ENCODE measurements at places on chromosomes 13 and 19.

DNA sequence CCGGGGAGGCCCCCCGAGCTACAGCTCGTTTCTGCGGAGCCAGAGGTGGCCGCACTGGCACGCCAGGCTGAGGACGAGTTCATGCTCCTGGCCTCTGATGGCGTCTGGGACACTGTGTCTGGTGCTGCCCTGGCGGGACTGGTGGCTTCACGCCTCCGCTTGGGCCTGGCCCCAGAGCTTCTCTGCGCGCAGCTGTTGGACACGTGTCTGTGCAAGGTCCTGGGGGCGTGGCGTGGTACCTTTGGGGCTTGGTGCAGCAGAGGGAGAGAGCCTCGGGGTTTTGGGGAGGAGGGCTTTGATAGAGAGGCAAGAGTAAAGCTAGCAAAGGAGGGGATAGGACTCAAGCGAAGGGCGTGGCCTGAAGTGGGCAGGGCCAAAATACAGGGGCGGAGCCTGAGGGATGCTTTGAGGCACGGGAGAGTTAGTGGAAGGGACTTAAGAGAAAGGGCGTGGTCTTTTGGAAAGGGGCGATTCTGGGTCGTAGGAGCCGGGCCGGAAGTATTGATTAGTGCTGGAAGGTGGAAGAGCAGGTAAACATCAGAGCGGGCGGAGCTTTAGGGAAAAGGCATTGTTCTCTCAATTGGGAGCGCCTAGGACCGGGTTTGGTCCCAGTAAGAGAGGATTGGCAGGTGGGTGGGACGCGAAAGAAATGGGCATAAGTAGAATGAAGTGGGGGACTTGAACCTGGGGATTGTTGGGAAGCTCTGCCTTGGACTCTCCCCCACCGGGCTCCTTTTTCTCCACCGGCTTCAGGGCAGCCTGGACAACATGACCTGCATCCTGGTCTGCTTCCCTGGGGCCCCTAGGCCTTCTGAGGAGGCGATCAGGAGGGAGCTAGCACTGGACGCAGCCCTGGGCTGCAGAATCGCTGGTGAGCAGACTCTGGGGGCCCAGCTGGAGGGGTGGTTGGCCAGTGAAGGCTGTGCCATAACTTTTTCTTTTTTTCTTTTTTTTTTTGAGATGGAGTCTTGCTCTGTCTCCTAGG lies 1.2 kb downstream of the PPM1N start:
- DNase-seq = no peak

DNA sequence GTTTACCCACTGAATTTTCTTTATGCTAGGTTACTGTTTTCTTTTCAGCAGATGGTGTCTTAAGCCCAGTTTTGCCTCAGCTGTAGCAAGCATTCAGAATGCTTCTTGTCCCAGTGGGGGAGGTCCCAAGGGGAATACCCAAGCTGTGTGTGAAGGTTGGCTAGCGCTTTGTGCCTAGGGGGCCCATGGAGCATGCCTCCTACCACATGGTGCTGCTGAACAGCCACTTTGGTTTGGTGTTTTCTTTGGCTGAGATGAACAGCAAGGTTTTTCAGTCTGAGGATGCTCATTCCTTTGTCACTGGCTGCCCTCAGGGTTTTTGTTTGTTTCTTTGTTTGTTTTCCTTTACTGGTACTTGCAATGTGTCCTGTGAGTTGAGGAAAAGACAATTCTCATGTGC lies 99.0 kb downstream of the PCDH20 start:
- DNase-seq = no peak

- no peak for DNase-seq
These were observed 10.2 kb downstream of the KRI1 start for GRCh38 chr19:10555610-10555973.

GRCh38 chr19:728011-728410 lies 19.3 kb downstream of the PALM start:
- no peak for DNase-seq

GRCh38 chr19:47778954-47779351 lies 450 bp downstream of the SELENOW start:
- DNase-seq = no peak

DNA sequence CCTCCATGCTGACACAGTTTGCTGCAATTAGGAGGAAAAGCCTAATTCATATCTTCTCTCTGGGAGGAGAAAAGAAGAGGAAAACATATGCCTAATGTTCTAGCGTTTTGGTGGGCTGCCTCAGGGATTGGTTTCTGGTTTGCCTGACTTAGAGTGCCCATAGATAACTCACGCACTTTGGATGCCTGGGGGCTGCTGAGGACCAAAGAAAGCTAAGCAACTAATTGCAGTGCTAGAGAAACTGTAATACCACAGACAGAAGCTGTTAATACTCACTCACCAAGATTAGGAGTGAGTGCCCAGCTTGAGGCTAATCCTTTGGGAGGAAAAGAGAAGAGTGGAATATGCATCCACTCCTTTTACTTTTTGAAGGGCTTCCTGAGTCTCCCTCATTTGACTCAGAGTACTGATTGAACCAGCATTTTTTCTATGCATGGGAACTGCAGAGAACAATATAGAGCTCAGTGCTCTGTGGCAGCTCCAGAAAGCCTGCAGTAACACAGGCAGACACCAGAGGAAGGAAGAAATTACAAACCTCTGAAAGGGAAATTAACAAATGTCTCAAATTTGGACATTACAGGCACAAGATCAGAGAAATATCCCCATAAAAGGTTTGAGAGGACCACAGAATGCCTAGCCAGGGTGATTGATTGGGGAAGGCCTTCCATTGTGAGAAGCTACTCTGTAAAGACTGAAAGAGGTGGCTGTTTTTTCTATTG lies 666.4 kb downstream of the OLFM4 start:
- no peak for DNase-seq

DNA sequence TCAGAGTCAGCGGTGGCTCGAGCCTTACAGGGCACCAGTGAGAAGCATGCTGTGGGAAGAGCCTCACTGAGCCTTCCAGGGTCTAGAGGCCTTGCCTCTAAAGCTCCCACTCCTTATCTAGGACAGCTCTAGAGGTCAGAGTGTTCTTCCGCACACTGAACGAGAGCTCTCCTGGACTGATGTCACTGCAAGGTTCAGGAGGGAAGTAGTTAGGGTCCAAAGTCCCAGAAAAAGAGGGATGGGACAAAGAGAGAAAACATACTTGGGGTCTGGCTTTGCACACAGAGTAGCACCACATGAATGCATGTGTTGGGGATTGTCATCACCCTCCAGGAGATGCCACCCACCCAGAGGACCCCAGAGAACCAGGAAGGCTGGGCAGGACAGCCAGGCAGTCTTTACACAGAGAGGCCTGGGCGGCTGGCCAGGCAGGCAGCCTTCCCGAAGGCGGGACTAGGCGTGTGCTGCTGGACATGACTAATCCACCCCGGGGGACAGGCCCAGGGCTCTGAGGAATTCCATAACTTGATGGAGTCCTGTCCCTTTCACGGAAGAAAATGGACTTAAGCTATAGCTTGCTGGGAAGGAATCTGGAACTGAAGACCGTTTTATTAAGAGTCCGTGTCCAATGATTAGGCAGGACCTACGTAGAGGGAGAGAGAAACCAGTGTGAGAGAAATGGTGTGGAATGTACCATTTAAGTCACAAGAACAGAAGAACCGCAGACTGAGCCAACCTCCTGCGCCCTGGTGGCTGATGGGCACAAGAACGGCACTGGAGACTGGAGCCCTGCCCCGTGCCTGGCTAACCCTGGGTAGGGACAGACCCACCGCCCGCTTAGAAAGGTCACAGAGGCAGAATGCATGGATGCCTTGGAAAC lies 16.6 kb upstream of the EPHX3 start:
- DNase-seq = no peak

- no peak for DNase-seq
These were observed 3.8 kb upstream of the IFNL4 start for GRCh38 chr19:39252458-39252857.

- DNase-seq = no peak
These were observed 7.3 kb upstream of the SBK3 start for GRCh38 chr19:55552620-55553019.

- no peak for DNase-seq
These were observed 21.0 kb downstream of the SERPINE3 start for GRCh38 chr13:51360489-51360888.

- no peak for DNase-seq
These were observed 13.3 kb downstream of the KLF2 start for GRCh38 chr19:16337809-16338469.

DNA sequence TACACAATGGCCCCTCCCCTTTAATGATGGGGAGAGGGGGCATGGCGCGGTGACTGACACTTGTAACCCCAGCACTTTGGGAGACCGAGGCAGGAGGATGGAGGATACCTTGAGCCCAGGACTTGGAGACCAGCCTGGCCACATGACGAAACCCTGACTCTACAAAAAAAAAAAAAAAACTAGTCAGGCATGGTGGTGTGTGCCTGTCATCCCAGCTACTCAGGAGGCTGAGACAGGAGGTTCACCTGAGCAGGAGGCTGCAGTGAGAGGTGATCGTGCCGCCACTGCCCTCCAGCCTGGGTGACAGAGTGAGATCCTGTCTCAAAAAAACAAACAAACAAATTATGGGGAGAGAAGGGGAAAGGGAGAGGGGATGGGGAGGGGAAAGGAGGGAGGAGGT lies 13.8 kb upstream of the ZBTB7A start:
- DNase-seq = no peak

GRCh38 chr13:113928685-113929627 lies 44.9 kb downstream of the C13orf46 start:
- DNase-seq = no peak
